HT-29 (cell line): ENCODE measurements at places on chromosomes 2 and 18.
A peak's percentile ranks its signal among the peaks of the same experiment; 100 is the strongest.

GRCh38 chr2:178508646-178509045 is 28.4 kb downstream of the PLEKHA3 start:
- DNase-seq = no peak

DNA sequence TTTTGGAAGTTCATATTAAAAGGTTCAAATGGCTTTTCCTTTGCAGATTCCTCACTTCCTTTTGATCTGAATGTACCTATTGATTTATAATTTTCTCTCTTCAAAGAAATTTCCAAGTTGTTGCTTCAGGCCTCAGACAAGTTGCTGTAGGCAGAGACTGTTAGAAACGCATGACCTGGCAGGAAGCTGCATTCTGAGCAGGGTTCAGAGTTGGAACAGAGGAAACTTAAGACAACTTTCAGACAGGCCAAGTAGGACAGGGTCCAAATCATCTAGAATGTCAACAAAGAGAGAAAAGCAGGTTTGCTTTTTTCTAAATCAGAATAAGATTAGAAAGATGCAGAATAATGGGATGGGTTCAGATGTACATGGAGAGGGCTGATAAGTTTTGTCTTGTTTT is 416.3 kb downstream of the LRP1B start:
- DNase-seq = no peak

DNA sequence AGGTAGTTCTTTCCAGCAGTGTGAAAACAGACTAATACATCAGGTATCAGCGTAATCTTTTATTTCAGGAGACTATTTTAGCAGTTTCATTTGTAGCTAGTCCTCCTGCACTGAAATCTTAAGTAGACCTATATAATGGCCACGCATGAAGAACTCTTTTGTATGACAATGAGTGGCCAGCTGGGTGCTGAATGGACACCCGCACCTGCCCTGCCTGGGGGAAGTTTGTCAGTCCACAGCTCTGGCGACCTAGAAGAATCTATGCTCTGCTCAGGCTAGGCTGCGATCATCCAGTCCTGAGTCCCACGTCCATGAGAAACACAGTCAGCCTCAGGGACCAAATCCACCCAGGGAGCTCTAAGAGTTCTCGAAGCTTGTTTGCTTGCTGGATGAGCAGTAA is 709.2 kb upstream of the ID2 start:
- DNase-seq = no peak

GRCh38 chr2:50515638-50516037 is 516.3 kb downstream of the NRXN1 start:
- no peak for DNase-seq

GRCh38 chr2:105403241-105403782 is 4.5 kb upstream of the FHL2 start:
- DNase-seq = no peak

DNA sequence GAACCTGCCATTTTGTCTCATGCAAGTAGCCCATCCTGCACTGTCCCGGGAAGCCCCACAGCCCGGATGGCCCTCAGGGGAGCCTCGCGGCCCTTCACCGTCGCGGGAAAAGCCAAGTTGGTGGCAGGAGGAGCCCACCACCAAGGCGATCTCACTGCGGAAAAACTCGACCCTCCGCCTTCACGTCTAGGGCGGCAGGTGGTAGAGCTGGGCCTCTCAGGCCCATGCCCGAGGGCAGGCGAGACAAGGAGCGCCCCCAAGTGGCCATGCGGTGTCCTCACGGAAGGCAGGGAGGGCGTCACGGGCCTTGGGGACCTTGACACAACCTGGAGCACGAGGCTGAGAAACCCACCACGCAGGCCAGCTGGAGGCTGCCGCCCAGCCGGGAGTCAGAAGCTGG is 34.8 kb upstream of the SKA1 start:
- no peak for DNase-seq

- DNase-seq = no peak
Measured at GRCh38 chr18:13379062-13379865, 160.7 kb downstream of the LDLRAD4 start.

GRCh38 chr2:84884449-84884848 is 3.6 kb upstream of the TRABD2A start:
- DNase-seq = no peak

DNA sequence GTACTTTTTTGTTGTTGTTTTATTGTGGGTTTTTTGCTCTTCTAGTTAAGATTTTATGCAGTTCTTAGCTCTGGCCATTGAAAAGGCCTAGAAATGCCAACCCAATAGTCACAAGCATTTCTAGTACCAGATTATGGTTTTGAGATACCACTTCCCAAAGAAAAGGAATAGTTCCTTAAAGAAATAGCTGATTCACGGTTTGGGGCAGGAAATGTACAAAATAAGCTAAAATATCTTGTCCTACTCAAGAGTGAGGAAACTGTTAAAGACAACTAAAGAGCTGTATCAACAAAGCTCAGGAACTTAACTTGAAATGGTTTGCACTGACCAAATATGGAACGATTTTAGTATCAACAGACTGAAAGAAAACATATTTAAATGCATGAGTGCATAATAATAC is 35.4 kb downstream of the PGAP1 start:
- no peak for DNase-seq

DNA sequence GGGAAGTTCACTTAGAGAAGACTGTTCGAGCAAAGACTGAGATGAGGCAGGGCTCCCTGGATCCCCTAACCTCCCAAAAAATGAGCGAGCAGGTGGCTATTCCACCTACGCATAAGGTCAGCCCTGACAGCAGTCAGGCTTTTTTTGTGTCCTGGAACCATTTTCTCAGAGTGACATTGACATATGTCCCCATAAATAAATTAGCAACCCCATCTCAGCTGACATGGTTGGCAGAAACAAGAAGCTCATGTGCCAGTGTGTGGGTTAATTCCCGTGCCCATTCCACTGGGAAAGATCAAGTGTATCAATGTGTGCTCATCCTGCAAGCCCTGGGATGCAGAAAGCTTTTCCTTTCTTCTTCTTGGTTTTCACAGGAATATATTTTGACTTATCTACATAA is 740.4 kb upstream of the CELF4 start:
- DNase-seq = no peak

DNA sequence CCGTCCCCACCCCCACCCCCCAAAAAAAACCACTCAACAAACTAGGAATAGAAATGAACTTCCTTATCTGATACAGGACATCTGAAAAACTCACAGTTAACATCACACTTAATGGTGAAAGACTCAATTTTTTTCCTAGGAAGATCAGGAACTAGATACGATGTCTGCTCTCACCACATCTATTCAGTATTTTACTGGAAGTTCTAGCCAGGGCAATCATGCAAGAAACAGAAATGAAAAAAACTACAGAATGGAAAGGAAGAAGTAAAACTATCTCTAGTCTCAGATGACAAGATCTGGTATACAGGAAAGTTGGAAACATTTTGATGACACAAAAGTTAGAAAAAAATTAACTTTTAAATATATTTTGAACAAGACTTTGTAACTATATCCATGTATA is 114.4 kb upstream of the FZD5 start:
- DNase-seq = no peak

- DNase-seq = no peak
Measured at GRCh38 chr18:6589923-6590322, 139.6 kb upstream of the ARHGAP28 start.

DNA sequence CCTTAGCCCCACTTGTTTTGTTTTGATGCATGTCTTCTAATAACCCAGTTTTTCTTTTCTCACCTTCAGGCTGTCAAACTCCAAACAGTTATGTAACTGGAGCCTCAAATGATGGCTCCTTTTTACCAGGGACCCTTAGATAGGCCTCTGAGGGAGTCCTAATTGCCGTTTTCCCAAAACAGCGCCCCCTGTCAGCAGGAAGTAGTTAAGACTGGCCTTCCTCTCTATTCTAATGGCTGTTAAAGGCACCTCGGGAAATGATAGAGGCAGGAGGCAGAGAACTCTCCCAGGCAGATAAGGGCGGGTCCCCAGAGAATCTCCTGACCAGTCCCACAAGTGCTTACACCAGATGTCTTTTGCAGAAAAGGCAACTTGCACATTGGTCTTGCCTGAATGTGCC is 123.2 kb downstream of the KCNS3 start:
- DNase-seq = no peak

DNA sequence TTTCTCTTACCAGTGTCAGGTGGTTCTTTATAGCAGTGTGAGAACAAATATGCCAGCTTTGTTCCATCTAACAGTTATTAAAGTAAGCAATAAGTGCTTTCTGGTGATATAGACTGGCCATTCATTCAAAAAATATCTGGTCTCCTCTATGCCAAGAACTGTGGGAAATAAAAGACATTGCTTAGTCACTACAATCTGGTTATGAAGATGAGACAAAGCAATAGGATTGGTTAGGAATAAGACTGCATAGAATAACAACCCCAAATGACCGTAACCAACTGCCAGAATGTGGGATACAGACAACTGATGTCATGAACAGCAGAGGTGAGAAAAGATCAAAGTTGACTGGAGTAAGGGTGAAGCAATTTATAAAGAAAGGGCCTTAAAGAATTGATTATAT is 83.8 kb downstream of the MBD2 start:
- DNase-seq = no peak

DNA sequence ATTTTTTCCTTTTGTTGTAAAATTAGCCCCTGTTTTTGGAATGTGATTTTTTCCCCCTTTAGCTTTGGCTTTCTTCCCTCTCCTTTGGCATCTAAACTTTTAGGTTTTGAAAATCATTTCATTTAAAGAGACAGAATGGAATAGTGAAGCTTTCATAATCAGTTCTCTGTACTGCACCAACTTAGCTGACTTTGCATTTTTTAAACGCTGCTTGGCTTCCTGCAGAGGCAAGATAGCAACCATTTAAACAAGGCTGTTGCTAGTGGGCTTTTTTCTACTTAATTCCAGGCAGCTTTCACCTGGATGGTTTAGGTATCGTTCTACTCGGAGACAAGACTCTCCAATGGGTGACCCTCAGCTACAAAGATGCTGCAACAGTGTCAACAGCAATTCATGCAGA is 267.9 kb upstream of the PKDCC start:
- no peak for DNase-seq

DNA sequence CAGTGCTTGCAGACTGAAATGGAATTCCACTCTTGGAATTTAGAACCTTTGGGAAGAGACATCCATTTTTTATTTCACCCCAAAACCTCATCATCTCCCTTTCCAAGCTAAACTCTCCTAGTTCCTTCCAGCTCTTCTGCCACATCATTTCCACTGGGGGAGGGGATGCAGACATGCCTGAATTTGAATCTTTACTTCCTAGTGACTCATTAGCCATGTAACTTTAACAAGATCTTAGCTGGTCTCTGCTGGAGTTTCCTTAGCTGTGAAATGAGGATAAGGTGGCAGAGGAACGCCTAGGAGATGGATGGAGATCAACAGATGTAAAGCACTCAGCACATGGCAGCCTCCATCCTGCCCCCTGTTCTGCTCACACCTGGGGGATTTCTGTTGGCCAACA is 266.8 kb downstream of the EN1 start:
- no peak for DNase-seq

GRCh38 chr2:174750923-174751441 is 13.3 kb downstream of the CHRNA1 start:
- no peak for DNase-seq

GRCh38 chr18:26454192-26454591 is 94.2 kb downstream of the KCTD1 start:
- no peak for DNase-seq

DNA sequence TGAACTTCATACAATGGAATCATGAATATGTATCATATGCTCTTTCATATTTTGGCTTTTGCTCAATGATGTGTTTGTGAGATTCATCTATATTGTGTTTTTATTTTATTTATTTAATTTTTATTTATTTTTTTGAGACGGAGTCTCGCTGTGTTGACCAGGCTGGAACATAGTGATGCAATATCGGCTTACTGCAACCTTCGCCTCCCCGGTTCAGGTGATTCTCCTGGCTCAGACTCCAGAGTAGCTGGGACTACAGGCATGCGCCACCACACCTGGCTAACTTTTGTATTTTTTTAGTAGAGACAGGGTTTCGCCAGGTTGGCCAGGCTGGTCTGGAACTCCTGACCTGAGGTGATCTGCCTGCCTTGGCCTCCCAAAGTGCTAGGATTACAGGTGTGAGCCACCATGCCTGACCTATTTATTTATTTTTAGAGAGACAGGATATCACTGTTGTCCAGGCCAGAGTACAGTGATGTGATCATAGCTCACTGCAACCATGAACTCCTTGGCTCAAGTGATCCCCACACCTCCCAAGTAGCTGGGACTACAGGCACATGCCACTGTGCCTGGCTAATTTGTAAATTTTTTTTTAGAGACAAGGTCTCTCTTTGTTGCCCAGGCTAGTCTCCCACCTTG is 74.5 kb downstream of the TET3 start:
- DNase-seq = no peak

GRCh38 chr2:69700381-69700780 is 41.6 kb upstream of the ANXA4 start:
- DNase-seq = no peak

- peak; percentile 71 for DNase-seq
Measured at GRCh38 chr2:38106405-38107094, 30.6 kb upstream of the CYP1B1 start.

DNA sequence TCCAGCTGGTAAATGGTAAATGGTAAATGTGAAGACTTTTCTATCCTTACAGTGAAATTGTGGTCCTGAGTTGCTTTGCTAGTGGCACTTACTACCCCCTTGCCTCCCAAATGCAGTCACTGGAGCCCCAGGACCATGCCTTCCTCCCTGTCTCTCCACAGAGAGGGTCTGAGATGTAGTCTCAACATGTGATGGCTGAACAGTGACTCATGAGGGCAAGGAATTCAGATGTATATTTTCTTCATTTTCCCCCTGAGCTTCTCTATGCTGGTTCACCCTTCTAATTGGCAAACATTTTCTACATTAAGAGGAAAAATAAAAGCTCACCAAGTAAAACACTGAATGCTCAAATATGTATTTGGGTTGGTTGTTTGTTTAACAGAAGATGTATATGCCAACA is 232.0 kb downstream of the SH3BP4 start:
- DNase-seq = no peak

DNA sequence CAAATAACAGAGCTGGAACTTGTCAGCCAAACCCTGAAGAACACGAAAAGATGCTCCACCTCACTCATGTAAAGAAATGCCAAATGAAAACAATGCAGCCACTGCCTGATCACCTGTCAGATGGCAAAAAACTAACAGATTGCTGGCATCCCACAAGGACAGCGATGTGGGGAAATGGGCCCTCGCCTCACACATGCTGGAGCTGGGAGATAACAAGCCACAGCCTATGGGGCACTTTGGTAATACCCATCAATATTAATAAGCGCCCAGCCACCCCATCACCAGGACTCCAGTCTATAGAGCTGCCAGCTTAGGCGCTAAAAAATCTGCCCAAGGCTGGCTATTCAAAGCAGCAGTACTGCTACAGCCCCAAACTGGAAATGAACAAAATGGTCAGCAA is 27.0 kb downstream of the TFCP2L1 start:
- DNase-seq = no peak

GRCh38 chr2:122565364-122565763 is 809.9 kb downstream of the TSN start:
- no peak for DNase-seq

DNA sequence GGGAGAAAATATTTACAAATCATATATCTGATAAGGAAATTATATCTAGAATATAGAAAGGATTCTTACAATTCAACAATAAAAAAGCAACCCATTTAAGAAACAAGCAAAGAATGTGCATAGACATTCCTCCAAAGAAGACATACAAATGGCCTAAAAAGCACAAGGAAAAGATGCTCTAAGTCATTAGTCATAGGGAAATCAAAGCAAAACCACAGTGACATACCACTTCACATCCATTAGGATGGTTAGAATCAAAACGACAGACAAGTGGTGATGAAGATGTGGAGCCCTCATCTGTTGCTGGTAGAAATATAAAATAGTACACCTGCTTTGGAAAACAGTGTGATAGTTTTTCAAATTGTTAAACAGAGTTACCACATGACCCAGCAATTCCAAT is 48.2 kb downstream of the MAPRE2 start:
- DNase-seq = no peak

- no peak for DNase-seq
Measured at GRCh38 chr2:233051241-233052149, 8.6 kb upstream of the INPP5D start.
